ENCODE measurements at places on chromosomes 5 and 9. TPM values are rescaled to one million over a fixed set of nuclear protein-coding genes. Genes with fewer than 3 reads are reported as not detected.

The FER gene
- total RNA-seq = 73.4 TPM

The ADAMTSL2 gene
- not detected for total RNA-seq

The NUTM2F gene
- total RNA-seq = not detected

The OR2V2 gene
- not detected for total RNA-seq

The IL13 gene
- total RNA-seq = not detected

The GABBR2 gene
- total RNA-seq = not detected

The FSTL4 gene
- 0.12 TPM for total RNA-seq
